GM12864 (cell line): ENCODE measurements at places on chromosomes 1 and 21.

- no peak for DNase-seq
Measured at GRCh38 chr21:35954066-35954465, 106.3 kb downstream of the SETD4 start.

- DNase-seq, result no peak
Measured at GRCh38 chr1:42417166-42417565, 36.6 kb downstream of the RIMKLA start.

- no peak for DNase-seq
Measured at GRCh38 chr1:19325958-19326747, 14.0 kb downstream of the SLC66A1 start.

GRCh38 chr1:33126411-33127000 is 45.6 kb downstream of the AZIN2 start:
- no peak for DNase-seq

- DNase-seq, result no peak
Measured at GRCh38 chr1:87852410-87853161, 523.9 kb downstream of the LMO4 start.

GRCh38 chr1:7300893-7301663 is 470.0 kb upstream of the VAMP3 start:
- DNase-seq, result no peak

- no peak for DNase-seq
Measured at GRCh38 chr21:30942192-30942591, 60.8 kb upstream of the KRTAP11-1 start.

GRCh38 chr1:212680680-212681389 is 18.8 kb downstream of the BATF3 start:
- no peak for DNase-seq

DNA sequence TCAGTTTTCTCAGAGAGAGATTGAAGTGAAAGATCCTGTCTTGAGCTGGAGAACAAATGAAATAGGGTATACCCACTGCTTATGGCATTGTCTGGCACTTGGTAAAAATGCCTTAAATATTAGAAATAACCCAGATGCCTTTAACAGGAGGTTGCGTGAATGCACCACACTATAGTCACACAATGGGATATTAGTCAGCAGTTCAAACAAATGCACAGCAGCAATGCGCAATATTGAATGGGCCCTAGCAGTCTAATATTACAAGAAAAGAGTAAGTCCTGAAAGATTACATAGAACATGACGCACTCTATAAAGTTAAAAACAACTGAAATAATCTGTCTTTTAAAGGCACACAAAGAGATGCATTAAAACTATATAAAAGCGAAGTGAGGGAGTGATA is 161.1 kb downstream of the EDEM3 start:
- no peak for DNase-seq

DNA sequence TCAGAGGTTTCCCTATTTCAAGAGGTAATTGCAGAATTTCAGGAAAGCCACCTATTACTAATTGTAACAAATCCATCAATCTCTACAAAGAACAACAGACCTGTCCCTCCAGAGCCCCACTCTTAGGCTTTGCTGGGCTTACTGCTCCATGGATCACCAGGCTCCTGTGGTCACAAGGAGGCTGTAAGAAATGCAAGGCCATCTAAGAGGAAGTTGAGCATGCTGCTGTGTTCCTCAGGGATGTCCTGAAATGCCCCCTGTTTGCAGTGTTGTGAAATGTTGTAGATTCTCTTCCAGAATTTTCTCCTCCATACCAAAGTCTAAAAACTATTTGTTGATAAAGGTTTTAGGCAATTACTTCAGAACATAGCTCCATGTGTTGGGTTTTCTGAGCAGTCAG is 24.4 kb upstream of the DUSP23 start:
- no peak for DNase-seq
